Bronchial epithelial cell (primary cell): ENCODE measurements at places on chromosomes 16 and 17. TPM values are rescaled to one million over a fixed set of nuclear protein-coding genes. Genes with fewer than 3 reads are reported as not detected.

SEC14L1 gene
- 21.6 and 25.3 TPM in 2 replicates for total RNA-seq

C16orf89 gene
- total RNA-seq, result not detected in 2 replicates

SCRN2 gene
- total RNA-seq, result 23.7 and 28.2 TPM in 2 replicates

TEX19 gene
- total RNA-seq, result not detected in 2 replicates

NT5M gene
- 0.79 and 1.0 TPM in 2 replicates for total RNA-seq
